ENCODE measurements at places on chromosomes 16 and 17. TPM values are rescaled to one million over a fixed set of nuclear protein-coding genes. Genes with fewer than 3 reads are reported as not detected.

DNA sequence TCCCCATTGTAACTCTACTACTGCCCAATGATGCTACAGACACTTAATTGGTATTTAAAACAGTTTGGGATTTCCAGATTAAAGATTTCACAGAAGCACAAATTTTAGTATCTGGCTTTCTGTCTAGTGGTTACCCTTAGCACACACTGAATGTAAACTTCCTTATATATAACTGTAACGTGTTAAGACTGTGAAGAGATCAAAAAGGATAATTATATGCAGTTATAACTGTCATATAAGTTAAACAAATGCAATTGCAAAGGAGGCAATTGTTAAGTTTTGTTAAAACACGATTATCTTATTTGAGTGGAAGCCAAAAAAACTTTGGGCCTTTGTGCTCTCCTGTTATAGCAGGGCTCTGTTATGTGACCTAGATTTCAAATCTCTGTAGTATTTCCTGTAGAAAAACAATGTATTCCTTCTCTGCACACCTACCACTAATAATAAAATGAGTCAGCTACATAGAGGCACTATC is 147.9 kb downstream of the STXBP4 start:
- DNase-seq: no peak
- no peak overlapping the region for H3K4me3 ChIP-seq
- no peaks in the 10 kb centered on the region for H3K36me3 ChIP-seq
- H3K27ac ChIP-seq: no peak overlapping the region

DNA sequence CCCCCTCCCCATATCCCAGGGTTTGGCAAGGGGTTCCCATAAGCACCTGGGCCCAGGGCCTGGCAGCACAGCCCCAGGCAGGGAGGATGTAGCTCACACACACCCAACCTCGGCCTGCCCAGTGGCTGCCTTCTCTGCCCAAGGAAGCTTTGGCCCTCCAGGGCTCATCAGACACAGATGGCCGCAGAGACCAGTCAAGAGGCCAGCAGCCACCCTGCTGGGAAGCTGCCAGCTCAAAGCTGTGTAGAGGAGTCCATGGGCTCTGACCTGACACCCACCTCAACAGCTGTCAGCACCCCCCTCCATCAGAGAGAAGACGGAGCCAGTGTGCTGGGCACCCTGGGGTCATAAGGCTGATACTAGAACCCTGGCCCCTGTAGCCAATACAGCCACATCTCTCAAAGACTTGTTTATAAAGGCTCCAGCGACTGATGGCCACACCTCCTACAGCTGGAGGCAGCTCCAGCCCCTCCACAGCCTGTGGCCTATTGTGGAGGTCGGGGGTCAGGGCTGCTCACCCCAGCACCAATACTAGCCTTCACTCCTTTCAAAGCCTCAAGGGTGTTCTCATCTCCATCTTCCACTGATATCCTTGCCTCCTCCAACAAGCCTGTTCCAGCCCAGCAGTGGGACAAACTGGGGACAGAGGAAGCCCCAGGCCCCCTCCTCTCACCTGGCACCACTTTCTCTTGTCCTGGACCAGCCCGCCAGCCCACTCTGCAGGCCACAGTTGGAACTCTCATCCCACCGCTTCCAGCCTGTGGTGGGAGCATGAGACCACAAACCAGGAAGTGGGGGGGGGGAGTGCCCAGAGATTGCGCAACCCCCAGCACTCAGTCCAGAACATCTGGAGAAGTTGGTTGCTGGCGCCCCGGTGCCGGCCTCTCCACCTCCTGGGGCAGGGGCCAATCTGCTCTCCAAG is 2.2 kb upstream of the MPG start:
- peak; percentile 92 for DNase-seq
- peak overlapping the region; percentile 96 for H3K27ac ChIP-seq
- no peak overlapping the region for H3K4me3 ChIP-seq
- H3K36me3 ChIP-seq: peaks cover 10% of the 10 kb centered on the region
- no peaks in the 10 kb centered on the region for H3K27me3 ChIP-seq

DNA sequence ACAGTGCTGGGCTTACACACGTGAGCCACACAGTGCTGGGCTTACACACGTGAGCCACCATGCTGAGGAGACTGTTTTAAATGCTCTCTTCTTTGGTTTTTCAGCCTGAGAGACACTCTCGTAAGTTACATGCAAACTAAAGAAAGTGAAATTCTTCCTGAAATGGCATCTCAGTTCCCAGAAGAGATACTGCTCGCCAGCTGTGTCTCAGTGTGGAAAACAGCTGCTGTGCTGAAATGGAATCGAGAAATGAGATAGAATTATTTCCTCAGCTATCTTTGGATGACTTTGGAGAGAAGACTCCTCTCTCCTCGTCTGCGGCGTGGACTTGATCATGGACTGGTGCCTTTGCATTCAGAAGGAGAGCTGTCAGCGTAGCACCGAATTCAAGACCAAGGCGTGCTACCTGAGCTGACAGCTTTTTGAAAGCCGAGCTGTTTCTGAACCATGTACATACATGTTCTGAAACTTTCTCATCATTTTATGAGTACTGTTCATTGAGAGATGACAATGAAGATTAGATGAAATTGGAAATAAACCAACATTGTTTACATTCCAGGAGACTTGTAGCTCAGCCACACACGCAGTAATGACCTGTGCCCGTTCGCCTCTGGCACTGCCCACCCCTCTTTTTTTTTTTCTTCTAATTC is 21.6 kb upstream of the ENDOV start:
- H3K4me3 ChIP-seq: no peak overlapping the region
- H3K27ac ChIP-seq: no peak overlapping the region
- peaks cover 14% of the 10 kb centered on the region for H3K4me1 ChIP-seq
- no peaks in the 10 kb centered on the region for H3K27me3 ChIP-seq
- peaks cover 58% of the 10 kb centered on the region for H3K36me3 ChIP-seq

DNA sequence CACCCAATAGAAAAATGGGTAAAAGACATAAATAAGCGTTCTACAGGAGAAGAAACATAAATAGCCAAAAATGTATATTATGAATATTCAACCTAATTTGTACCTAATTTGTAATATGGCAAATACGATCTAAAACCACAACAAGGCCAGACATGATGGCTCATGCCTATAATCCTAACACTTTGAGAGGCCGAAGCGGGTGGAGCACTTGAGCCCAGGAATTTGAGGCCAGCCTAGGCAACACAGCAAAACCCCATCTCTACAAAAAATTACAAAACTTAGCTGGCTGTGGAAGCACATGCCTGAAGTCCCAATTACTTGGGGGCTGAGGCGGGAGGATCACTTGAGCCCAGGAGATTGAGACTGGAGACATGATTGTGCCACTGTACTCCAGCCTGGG is 30.1 kb downstream of the CRLF3 start:
- peaks cover 51% of the 10 kb centered on the region for H3K36me3 ChIP-seq

DNA sequence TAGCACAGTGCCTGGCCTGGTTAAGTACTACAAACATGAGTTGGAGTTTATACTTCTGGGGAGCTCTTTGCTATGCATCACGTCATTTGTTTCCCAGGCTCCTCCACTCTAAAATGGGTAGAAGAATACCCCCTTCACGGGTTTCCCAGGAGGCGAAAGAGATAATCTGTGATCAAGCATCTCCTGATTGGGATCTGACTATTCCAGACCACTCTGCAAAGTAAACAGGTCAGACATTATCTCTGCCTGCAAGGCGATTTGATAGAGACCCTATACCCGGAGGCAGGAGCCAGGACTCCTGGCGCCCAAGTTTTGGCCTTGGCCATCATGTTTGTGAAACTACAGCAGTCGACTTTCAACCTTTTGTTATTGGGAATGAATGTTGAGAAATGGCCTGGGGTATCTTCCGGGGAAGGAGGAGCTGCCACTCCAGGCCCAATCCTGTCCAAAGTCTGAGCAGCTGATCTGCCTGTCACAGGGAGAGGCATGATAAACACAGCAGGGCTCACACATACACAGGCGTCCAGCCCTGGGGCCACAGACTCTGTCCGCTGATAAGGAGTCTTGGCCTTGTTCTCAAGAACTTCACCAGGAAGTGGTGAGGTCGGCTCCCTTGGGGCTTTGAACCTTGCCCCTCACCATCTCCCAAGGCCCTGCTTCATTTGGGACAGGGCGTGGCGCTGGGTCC is 199.9 kb downstream of the MAF start:
- DNase-seq: no peak
- H3K27ac ChIP-seq: no peak overlapping the region
- no peaks in the 10 kb centered on the region for H3K27me3 ChIP-seq
- H3K4me3 ChIP-seq: no peak overlapping the region

- H3K36me3 ChIP-seq: no peaks in the 10 kb centered on the region
- no peaks in the 10 kb centered on the region for H3K27me3 ChIP-seq
- no peak for DNase-seq
- H3K4me1 ChIP-seq: peaks cover 4% of the 10 kb centered on the region
- no peak overlapping the region for H3K4me3 ChIP-seq
- no peak overlapping the region for H3K27ac ChIP-seq
These were observed 25.7 kb downstream of the PHKB start for GRCh38 chr16:47486856-47487255.

GRCh38 chr17:36641877-36642845 is 40.8 kb downstream of the MRM1 start:
- peaks cover 14% of the 10 kb centered on the region for H3K27me3 ChIP-seq
- H3K36me3 ChIP-seq: no peaks in the 10 kb centered on the region
- H3K4me3 ChIP-seq: peak overlapping the region; percentile 9
- DNase-seq: no peak
- H3K27ac ChIP-seq: no peak overlapping the region

The IL34 gene
- 0.39 TPM for total RNA-seq

The TNFAIP1 gene
- total RNA-seq: 47.6 TPM

All from right atrium auricular region (tissue), 2 donors.